ENCODE measurements at places on chromosomes 3 and 15.

GRCh38 chr15:60572541-60573421, 93.8 kb upstream of the ICE2 start:
- DNase-seq = no peak

- DNase-seq = peak; percentile 12
Observed at GRCh38 chr3:126911162-126912026, 71.5 kb upstream of the PLXNA1 start.

GRCh38 chr15:98398056-98398455, 250.3 kb upstream of the IGF1R start:
- no peak for DNase-seq

- no peak for DNase-seq
Observed at GRCh38 chr3:197533927-197534725, 21.6 kb downstream of the BDH1 start.

DNA sequence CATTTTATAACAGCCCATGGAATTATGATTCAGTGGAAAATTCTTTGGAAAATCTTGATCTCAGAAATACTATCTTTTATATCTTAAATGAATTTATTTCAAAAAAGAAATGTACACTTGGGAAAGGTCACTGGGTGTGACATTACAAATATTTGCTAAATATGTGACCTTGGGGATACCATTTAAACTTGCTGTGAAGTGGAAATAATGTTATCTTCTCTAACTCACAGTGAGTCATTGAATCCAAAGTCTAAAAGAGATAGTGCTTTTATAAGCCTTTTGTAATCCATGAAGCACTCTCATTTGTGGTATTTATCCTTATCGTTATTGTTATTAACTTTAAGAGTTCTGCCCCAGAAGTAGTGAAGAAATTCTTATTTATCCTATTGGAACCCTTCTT, 289.8 kb upstream of the SEMA6D start:
- no peak for DNase-seq

DNA sequence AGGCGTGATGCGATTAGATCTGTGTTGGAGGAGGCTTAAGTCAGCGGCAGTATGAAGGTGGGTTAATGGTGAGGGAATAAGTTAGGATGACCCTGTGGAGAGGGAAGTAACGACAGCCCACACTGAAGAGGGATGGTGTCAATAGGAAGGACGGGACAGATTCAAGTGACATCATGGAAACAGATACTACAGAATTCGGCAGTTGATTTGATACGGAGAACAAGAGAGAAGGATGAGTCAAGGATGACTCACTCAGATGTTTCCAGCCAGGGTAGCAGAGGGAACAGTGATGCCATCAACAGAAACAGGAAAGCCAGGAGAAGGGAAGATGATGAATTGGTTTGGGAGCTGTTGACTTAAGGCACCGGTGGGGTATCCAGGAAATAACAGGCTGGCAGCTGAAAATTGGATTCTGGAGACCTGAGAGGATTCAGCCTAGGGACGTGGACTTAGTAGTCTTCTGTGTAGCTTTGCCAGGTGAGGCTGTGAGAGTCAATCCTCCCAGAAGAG, 38.0 kb downstream of the SHC4 start:
- peak; percentile 85 for DNase-seq

GRCh38 chr3:134690226-134690625, 39.4 kb upstream of the KY start:
- no peak for DNase-seq

- peak; percentile 15 for DNase-seq
Observed at GRCh38 chr3:188749010-188749617, 422.7 kb upstream of the TPRG1 start.

DNA sequence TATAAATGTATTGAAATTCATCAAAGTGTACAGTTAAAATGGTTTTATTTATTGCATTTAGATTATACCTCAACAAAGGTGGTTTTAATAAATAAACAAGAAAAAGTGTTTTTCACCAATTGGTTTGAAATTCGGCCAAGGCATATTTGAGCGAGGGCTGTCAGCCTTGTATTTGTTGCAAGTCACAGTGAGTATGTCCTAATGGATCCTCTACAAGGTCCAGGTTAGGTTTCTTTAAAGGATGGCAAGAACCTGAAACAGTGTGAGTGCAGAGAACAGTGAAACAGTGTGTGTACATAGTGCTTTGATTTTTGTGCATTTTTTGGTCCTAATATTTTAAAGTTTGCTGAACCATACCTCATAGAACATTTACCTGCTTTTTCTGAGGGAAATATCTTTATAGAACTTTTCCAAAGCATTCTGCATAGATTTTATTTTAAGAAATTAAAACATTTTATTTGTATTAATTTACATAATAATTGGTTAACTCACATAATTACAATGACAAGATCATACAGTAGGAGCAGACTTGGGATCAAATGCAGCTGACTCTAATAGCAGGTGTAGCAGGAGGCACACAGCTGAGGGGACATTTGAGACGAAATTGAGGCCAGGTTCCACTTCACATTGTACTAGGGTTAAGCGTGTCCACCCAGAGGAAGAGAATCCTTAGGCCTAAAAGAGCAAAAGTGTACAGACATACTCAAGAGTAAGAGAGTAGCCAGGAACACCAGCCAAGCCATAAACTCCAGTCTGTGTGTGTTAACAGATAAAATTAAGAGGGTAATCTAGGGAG, 428.8 kb upstream of the TPRG1 start:
- no peak for DNase-seq

DNA sequence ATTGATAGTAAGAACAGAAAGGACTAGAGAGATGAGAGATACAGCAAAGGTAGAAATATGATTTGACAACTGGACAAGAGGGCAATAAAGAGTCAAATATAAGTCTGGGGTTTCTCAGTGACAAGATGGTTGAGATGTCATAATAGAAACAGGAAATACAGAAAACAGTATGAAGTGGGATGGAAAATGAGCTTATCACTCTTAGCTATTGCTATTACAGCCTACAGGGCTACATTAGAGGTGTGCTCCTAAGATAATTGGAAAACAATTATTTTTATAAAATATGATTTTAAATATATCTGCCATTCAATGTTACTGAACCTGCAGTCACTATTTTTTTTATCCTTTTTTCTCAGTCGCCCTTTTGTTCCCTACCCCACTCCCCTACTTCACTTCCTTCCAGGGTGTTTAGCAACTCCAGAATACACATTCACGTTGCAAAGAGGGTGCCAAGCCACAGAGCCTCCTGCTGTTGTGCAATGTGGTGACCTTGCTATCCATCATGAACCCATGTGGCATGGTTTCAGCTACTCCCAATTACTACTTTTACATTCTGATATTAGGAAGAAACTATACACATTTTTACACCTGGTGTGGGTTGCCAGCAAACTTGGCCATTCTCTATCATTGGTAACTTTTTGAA, 6.0 kb downstream of the NRG4 start:
- no peak for DNase-seq

DNA sequence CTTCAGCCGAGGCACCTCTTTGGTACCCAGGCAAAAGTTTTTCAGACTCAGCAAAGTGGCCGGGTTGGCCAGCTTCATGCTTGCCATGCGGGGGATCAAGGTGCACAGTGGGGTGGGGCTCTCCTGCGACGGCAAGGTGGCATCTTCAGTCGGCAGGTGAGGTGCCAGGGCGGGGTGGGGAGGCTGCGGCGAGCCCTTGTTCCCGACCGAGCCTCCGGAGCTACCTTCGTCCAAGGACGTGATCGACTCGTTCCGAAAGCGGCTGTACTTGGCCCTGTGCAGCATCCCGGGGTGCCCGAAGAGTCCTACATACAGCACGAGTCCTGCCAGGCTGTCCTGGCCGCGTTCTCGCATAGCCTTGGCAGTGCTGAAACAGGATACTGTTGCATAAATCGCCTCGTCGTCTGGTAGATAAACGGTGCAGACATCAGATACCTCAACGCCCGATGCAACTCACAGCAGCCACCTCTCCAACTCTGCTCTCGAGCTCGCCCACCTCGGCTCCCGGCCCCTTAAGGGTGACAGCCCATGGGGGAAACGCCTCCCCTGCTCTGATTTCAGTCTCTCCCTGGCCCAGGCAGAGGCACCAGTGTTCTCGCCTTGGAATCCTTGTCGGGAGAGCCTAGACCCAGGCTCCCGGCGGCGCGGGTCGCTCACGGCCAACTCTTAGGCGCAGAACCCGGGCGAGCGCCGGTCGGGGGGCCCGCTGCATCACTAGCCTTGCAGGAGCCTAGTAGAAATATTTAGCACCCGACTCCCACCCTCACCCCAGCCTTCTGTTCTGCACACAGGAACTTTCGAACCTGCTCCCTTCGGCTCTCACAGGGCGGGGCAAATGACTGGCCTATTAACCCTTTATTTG, 826 bp downstream of the SHC4 start:
- DNase-seq = no peak

DNA sequence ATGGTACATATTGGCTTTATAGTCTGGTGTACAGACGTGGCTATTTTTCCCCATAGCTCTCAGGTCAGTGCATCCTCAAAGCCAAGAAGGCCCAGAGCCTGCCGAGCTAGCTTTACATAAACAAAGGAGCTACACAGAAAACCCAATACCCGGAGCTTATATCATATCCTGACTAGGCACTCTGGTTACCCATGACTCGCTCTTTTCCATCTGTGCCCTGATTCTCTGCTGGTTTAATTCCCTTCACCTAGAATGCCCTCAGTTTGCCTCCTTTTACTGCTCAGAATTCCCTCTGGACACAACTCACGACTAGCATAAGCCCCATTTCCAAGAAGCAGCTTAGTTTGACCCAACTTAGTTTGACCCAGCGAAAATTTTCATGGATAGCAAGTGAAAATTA, 110.8 kb downstream of the TIGIT start:
- DNase-seq = no peak

GRCh38 chr3:71810056-71810455, 25.1 kb upstream of the PROK2 start:
- no peak for DNase-seq

DNA sequence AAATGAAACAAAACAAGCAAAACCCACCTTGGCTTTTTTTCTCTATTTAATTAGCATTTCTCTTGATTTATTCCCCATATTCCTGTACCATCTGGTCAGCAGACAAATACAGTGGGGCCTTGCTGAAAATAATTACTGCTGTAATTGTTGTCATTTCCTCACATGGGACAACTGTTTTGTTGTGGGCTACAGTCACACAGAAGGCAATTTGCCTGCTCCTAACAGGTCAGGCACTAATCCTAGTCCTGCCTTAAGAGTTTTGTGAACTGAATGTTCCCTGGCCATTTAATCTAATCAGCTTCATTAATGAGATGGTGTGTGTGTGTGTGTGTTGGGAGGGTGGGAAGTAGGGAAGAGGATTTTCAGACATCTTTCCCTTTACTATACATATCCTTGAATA, 11.6 kb downstream of the TRPC1 start:
- DNase-seq = no peak

- no peak for DNase-seq
Observed at GRCh38 chr3:48503401-48504050, 448 bp downstream of the SHISA5 start.

DNA sequence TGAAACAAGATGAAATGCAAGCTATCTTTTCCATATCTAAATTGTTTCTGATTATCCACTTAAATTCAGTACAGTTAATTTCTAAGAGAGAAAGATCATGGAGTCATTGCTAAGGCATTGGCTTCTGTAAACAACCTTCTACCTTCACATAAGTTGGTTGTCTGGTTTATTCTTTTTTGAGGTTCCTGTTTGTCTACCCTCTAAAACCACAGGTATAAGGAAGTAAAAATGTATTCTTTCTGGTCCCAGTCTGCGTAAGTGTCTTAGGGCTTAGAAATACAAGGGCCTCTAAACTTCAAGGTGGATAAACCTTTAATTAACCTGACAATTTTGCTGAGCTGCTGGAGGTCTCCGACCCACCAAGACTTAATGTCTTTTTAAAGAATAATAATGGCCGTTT, 3.6 kb upstream of the ATOSA start:
- no peak for DNase-seq

DNA sequence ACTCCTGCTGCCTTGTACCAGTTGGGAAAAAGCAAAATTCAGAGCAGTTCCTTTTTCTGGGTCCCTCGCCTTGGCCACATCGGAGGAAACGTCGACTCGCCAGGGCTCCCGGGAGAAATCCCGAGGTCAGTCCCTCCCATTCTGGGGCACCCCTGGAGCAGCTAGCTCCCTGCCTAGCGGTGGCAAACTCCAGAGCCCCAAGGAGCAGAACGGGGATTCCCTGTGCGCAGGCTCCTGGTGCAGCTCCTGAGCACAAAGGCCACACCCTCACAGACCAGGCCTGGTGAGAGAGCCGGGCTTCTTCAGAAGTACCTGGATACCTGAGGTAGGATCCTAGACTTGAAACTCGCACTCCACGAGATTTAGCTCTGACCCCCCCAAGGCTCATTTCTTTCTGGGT, 2.6 kb downstream of the LRRC3B start:
- no peak for DNase-seq

GRCh38 chr3:66442254-66443117, 58.3 kb downstream of the LRIG1 start:
- DNase-seq = no peak

GRCh38 chr3:88584451-88584850, 434.7 kb downstream of the C3orf38 start:
- DNase-seq = no peak

GRCh38 chr3:169348276-169348675, 315.2 kb downstream of the MECOM start:
- no peak for DNase-seq

- DNase-seq = no peak
Observed at GRCh38 chr3:39146083-39146501, 7.3 kb downstream of the CSRNP1 start.

DNA sequence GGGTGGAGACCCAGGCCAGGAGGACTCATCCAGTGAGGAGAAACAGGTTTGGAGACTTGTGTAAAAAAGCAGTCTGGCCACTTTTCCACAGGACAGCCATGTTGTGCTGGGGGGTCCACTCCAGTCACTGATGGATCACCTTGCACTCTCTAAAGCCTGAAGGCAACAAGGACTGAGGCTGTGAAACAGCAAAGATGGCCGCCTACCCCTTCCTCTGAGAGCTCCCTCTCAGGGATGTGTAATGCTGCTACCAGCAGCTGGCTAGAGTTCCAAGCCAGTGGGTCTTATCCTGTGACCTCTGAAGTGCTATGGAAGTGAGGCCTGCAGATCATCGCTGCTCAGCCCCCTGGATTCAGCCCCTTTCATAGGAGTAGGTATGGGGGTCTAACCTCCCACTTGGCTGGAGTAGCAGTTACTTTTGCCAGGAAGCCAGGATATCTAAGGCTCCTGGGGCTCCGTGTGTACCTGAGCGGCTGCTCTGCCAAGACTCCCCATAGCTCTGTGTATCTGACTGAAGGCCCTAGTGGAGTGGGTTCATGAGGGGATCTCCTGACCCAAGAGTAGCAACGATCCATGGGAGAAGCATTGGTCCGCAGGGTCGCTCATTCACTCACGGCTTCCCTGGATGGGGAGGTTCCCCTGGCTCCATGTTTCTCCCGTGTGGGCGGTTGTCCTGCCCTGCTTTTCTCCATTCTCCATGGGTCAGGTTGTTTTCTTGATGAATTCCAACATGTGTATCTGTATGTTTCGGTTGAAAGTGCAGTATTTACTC, 69.9 kb upstream of the TNFSF10 start:
- no peak for DNase-seq

GRCh38 chr3:116020989-116021388, 397.7 kb downstream of the GAP43 start:
- no peak for DNase-seq

DNA sequence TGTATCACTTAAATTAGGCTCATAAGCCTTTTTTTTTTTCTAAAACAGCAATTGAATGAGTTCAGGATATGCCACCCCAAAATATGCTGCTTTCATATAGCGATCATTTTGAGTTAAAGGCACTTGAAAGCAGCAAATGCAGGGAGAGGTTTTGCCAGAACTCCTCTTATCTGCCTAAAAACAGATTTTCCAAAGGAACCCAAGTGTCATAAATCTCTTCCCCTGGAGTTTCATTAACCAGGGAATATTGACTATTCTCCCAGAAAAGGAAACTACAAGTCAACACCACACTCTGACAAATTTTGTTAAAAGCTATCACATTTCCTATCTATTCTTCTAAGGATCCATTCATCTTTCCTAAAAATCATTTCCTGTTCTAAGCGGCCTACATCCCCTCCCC, 11.3 kb downstream of the DNAAF4 start:
- DNase-seq = no peak

All from NCI-H460 (cell line).